Effector memory CD8-positive, alpha-beta T cell (primary cell): ENCODE measurements at places on chromosomes 2 and 18.

DNA sequence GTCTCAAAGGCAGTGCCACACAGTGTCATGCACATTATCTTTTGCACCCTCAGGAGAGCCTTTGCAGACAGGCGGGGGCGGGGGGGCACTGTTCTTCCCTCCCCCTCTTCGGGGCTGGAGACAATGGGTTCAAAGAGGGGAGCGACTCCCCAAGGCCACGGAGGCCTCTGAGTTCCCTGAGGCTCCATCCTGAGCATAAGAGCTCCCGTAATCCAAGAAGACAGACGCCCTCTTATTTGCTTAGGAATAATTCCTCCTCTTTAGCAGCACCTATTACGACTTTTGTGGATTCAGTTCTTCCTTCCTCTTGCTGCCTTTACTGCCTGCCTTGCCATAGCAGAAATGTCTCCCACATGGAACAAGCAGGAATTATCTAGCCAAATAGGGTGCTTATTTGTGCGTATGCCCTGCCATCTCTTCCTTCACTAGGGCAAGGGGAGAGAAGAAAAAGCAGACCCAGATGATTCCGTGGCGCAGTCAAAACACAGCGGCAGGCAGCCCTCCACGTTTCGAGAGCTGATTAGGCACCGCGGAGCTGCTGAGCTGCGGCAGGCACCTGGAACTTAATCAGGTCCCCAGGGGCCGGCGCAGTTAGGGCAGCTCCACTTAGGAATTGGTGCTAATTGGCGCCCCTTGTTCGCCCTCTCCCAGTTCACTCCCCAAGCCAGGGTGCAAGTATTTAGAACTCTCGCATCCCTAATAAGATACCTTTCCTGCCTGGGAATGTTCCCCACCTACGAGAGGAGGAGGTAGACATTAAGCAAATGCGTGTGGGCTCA lies 233.4 kb upstream of the MYT1L start:
- H3K27ac ChIP-seq: no peak overlapping the region
- no peak overlapping the region for H3K4me3 ChIP-seq
- no peaks in the 10 kb centered on the region for H3K27me3 ChIP-seq
- no peaks in the 10 kb centered on the region for H3K4me1 ChIP-seq
- DNase-seq: no peak

DNA sequence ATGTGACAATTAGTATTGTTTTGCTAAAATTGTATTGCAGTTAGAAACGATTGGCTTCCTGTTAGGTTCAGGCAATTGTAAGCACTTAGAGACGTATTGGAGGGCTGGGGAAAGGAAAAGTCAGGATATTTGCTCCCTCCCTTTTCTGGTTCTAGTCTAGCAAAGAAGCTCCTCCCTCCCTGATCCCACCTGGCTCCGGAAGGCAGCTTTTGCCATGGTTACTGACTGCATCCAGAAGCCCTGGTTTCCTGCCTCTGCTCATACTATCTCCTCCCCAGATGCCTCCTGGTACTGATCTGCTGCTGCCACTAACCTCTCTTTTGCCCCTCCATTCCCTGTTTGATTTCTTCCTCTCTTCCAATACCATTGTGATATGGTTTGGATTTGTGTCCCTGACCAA lies 275.9 kb downstream of the MREG start:
- peaks cover 25% of the 10 kb centered on the region for H3K27me3 ChIP-seq
- no peak for DNase-seq
- H3K4me3 ChIP-seq: no peak overlapping the region
- peaks cover 3% of the 10 kb centered on the region for H3K4me1 ChIP-seq
- no peak overlapping the region for H3K27ac ChIP-seq

DNA sequence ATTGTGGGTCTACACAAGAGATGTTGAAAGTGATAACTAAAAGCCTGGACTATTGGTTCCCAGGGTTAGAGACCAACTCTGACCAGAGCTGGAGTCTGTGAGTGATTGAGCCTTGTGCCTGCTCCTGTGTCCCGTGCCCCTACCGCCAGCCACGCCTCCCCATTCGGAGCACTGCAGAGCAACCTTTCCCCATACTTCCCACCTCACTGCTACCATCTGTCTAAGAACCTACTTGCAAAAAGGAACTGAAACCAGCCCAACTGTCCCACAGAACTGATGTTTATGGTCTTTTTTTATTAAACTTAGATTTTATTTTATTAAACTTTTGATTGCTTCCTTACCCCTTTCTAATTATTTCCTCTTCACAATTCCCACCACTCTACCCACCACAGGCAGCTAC lies 300.3 kb upstream of the MGAT5 start:
- H3K4me1 ChIP-seq: no peaks in the 10 kb centered on the region
- no peak overlapping the region for H3K4me3 ChIP-seq
- H3K27ac ChIP-seq: no peak overlapping the region
- DNase-seq: no peak
- H3K27me3 ChIP-seq: peaks cover 21% of the 10 kb centered on the region

- H3K4me3 ChIP-seq: no peak overlapping the region
- DNase-seq: no peak
- no peak overlapping the region for H3K27ac ChIP-seq
- no peaks in the 10 kb centered on the region for H3K4me1 ChIP-seq
- peaks cover 46% of the 10 kb centered on the region for H3K27me3 ChIP-seq
Observed at GRCh38 chr2:176392249-176392648, 123.0 kb downstream of the MTX2 start.

GRCh38 chr2:130796290-130796689 lies 40.4 kb upstream of the ARHGEF4 start:
- H3K4me1 ChIP-seq: peaks cover 3% of the 10 kb centered on the region
- peak; percentile 6 for DNase-seq
- H3K4me3 ChIP-seq: no peak overlapping the region
- H3K36me3 ChIP-seq: no peaks in the 10 kb centered on the region
- H3K27me3 ChIP-seq: no peaks in the 10 kb centered on the region

DNA sequence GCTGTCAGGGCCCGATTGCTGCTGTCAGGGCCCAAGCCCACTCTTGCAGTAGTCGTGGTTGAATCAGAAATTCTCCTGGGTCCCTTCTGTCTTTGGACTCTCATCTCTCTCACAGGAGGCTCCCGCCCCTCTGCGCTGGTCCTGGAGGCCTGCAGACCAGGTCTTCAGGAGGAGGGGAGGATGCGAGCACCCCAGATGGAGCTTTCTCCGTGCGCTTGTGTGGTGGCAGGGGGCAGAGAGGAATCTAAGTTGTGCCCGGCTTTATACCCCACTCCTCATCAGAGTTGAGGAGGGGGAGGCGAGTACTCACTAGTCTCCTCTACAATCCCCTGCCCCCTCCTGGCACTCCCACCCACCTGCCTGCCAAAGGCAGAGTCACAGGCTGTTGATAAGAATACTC lies 10.4 kb downstream of the EN1 start:
- peaks cover 3% of the 10 kb centered on the region for H3K36me3 ChIP-seq
- no peak overlapping the region for H3K27ac ChIP-seq
- DNase-seq: no peak
- peak overlapping the region; percentile 58 for H3K4me3 ChIP-seq
- H3K4me1 ChIP-seq: peaks cover 10% of the 10 kb centered on the region
- H3K27me3 ChIP-seq: peaks cover 100% of the 10 kb centered on the region

- H3K4me1 ChIP-seq: no peaks in the 10 kb centered on the region
- no peak overlapping the region for H3K27ac ChIP-seq
- DNase-seq: no peak
- H3K36me3 ChIP-seq: no peaks in the 10 kb centered on the region
- H3K4me3 ChIP-seq: no peak overlapping the region
Observed at GRCh38 chr2:165857876-165858275, 63.8 kb upstream of the GALNT3 start.

DNA sequence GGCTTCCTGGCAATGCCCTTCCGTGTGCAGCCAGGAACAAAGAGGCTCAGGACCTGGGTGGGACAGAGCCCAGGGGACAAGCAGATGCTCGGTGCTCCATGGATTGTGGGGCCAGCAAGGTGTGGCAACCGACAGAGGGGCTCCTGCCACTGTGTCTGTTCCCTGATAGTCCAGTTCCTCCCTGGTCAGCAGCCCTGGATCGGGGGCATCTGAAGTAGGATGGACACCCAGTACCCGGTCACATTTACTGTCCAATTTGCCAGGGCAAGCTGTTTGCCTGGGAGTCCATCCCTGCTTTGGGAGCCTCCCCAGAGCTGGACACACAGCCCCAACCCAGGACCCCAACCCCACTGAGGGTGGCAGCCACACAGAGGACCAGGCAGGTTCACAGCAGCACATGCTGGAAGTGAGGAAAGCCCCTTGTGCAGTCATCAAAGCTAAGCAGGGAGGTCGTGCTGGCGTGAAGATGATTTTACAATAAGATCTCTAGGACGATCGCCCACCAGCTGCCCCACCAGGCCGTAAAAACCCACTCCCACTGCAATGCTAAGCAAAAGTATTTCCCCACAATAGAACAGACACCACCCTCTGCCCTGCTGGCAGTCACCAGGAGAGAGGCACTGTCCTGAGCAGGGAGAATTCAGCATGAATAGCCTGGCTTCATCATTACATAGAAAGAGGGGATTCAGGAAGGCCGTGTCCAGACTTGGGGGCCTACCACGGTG lies 141.7 kb downstream of the NDUFA10 start:
- no peak for DNase-seq
- H3K4me1 ChIP-seq: peaks cover 5% of the 10 kb centered on the region
- H3K27me3 ChIP-seq: peaks cover 22% of the 10 kb centered on the region

- peak overlapping the region; percentile 63 for H3K4me3 ChIP-seq
- DNase-seq: no peak
- peaks cover 10% of the 10 kb centered on the region for H3K36me3 ChIP-seq
- peaks cover 22% of the 10 kb centered on the region for H3K4me1 ChIP-seq
Observed at GRCh38 chr2:172011812-172012575, 12.2 kb downstream of the METAP1D start.

- no peaks in the 10 kb centered on the region for H3K4me1 ChIP-seq
- no peaks in the 10 kb centered on the region for H3K36me3 ChIP-seq
- H3K27ac ChIP-seq: no peak overlapping the region
- no peak for DNase-seq
- H3K4me3 ChIP-seq: no peak overlapping the region
Observed at GRCh38 chr2:235116885-235117492, 165.2 kb downstream of the SH3BP4 start.

- H3K27me3 ChIP-seq: no peaks in the 10 kb centered on the region
- H3K27ac ChIP-seq: peak overlapping the region; percentile 4
- H3K4me3 ChIP-seq: no peak overlapping the region
- no peak for DNase-seq
- peaks cover 2% of the 10 kb centered on the region for H3K36me3 ChIP-seq
- H3K4me1 ChIP-seq: peaks cover 11% of the 10 kb centered on the region
Observed at GRCh38 chr2:43518181-43518580, 77.7 kb downstream of the THADA start.

DNA sequence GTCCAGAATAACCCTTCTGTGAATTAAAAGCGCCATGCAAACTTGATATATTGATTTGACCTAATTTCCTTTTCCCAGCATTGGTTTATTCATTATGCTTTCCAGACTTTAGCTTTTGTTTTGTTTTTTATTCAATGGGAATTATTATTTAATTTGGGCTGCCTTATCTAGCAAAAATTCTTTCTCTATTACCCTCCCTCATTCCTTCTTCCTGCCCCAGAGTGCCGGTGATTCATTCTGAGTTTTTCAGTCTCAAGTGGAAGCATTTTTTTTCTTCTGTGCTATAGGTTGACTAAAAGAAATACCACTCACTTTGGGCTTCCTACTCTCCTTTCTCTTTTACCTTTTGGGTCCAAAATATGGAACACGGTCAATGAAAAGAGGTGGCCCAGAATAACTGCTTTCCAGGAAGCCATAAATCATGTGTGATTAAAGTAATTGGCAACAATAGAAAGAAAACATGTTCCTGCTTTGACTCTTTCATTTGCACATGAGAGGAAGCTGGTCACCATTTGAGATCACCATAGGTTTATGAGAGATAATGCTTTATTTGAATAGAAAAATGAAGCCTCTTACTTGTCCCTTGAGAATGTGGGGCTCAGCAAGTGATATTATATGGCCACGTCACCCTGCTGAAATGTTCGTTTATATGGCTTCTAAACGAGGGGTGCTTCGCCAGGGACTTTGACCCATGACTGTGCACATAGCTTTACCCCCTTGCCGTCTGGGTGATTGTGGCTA lies 422.8 kb upstream of the ZEB2 start:
- no peak overlapping the region for H3K4me3 ChIP-seq
- no peaks in the 10 kb centered on the region for H3K36me3 ChIP-seq
- no peaks in the 10 kb centered on the region for H3K4me1 ChIP-seq
- no peak overlapping the region for H3K27ac ChIP-seq
- DNase-seq: no peak

GRCh38 chr18:26350961-26351360 lies 124.7 kb downstream of the TAF4B start:
- DNase-seq: no peak
- no peaks in the 10 kb centered on the region for H3K4me1 ChIP-seq
- no peaks in the 10 kb centered on the region for H3K27me3 ChIP-seq
- H3K36me3 ChIP-seq: no peaks in the 10 kb centered on the region

DNA sequence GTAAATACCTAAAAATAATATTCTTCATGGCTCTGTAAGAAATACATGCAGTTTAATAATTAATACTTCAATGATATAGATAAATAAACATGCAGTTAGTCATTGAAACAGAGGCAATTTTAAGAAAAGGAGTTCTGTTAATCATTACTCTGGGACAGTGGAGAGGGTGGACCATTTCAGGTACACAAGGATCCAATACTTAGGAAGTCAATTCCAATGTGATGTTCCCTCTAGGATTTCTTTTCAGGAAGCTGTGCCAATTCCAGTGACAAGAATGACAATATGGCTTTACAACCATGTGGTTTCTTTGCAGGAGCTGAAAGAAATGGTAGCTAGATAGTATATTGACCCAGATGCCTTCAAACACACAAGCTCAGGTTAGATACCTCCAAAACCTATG lies 175.8 kb upstream of the NETO1 start:
- no peak overlapping the region for H3K27ac ChIP-seq
- H3K27me3 ChIP-seq: no peaks in the 10 kb centered on the region
- no peaks in the 10 kb centered on the region for H3K36me3 ChIP-seq
- H3K4me3 ChIP-seq: no peak overlapping the region

DNA sequence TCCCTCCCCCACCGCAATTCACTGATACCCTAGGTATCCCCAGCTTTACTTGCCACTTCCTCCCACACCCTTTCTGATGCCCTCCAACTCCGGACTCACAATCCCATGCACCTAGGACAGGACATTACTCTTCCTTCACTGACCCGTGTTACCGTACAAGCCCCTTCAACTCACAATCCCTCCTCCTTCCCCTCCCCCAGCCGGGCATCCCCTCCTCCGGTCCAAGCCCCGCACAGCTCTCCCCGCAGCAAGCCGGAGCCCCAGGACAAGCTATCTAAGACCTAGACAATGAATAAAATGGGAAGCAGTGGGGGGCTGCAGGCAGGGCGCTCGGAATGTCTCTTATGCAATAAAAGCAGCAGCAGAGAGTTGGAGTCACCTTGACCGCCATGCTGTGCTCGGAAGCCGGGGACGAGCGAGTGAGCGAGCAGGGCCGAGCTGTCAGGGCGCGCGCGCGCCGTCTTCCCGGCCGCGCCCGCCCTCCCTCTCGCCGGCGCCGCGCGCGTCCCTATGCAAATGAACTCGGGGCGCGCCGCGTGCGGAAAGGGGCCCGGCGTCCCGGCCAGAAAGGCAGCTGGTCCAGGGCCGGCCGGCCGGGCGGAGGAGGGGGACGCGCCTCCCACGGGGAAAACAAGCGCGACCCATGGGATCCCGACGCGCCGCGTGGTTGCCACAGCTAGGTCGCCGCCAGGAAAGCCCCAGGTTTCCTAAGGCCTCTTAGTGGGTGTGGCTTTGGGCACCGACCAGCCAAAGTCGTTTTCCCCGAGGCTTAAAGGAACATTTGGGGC lies at the start of gene SLC25A12:
SLC25A12 (minus strand) TSS at position 421 of the 788 bp plus-strand sequence; CDS start at position 391, 30 bp downstream.
- H3K4me3 ChIP-seq: peak within 1 kb of the TSS; percentile 98
- H3K27ac ChIP-seq: peak within 1 kb of the TSS; percentile 91
- DNase-seq: peak; percentile 52
